Naive thymus-derived CD8-positive, alpha-beta T cell (primary cell): ENCODE measurements at places on chromosomes 6 and 20. TPM values are rescaled to one million over a fixed set of nuclear protein-coding genes. Genes with fewer than 3 reads are reported as not detected.

DNA sequence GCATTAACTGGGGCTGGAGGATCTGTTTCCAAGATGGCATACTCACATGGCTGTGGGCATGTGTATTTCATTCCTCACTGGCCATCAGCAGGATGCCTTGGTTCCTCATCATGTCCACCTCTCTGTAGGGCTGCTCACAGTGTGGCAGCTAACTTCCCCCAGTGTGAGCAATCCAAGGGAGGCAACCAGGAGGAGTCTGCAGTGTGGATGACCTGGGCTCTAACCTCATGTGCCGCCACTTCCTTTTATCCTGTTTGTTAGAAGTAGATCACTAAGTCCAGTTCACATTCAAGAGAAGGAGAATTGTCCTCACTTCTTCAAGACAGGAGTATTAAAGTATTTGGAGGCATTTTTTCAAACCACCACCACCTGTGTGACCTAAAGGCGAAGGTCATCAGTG, 54.4 kb downstream of the MTHFD1L start:
- H3K36me3 ChIP-seq = peaks cover 34% of the 10 kb centered on the region
- H3K4me3 ChIP-seq = no peak overlapping the region
- H3K4me1 ChIP-seq = no peaks in the 10 kb centered on the region
- no peak overlapping the region for H3K27ac ChIP-seq
- DNase-seq = no peak

DNA sequence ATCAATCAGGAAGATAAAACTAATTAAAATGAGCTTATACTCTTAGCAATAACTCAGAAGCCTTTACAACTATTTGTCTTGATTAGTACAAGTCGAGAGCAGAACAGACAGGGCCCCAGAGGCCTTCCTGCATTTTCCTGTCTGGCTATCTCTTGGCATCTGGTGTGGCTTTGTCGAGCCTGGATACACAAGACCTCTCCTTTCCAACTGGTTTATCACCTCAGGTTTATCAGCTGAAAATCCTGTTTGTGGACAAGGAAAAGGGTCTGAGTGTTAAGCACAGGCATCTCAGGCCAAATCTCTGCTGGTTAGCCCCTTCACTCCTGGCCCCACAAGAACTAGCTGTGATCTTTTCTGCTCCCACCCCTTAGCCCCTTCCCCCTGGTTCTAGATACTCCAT, 32.6 kb downstream of the BAK1 start:
- H3K4me3 ChIP-seq = no peak overlapping the region
- DNase-seq = no peak
- H3K27me3 ChIP-seq = no peaks in the 10 kb centered on the region
- H3K27ac ChIP-seq = peak overlapping the region; percentile 87
- H3K36me3 ChIP-seq = no peaks in the 10 kb centered on the region
- peaks cover 14% of the 10 kb centered on the region for H3K4me1 ChIP-seq

PROKR2 gene
- not detected for total RNA-seq

GRCh38 chr20:7399114-7399513, 541.1 kb downstream of the HAO1 start:
- H3K27me3 ChIP-seq = peaks cover 13% of the 10 kb centered on the region
- no peak overlapping the region for H3K27ac ChIP-seq
- H3K4me1 ChIP-seq = no peaks in the 10 kb centered on the region
- no peak for DNase-seq

HFE gene
- 1.3 TPM for total RNA-seq

CEP85L gene
- 70.9 TPM for total RNA-seq

DNA sequence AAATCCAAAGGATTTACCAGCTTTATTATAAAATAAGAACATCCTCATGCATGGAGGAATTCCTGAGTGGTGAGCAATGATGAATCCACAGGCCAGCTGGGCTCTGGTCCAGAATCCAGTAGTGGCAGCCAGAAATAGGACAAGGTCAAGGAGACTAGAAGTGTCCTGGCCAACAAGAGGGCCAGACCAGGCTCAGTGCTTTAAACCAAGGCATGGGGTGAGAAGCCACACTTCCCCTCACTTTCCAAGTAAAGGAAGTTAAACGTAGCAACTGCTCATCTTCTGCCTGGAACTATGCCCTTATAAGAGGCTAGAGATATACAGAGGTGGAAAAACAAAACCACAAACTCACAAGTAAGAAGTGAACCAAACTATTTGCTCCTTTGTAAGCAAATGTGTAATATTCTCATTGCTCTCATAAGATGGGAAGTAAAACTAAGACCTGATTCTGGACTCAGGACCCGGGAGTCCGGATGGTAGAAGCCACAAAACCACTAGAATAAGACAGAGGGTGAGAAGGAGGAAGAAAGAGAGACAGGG, 253.2 kb downstream of the UST start:
- peaks cover 28% of the 10 kb centered on the region for H3K36me3 ChIP-seq
- no peak for DNase-seq
- no peak overlapping the region for H3K27ac ChIP-seq
- H3K4me3 ChIP-seq = peak overlapping the region; percentile 8
- no peaks in the 10 kb centered on the region for H3K27me3 ChIP-seq

DNA sequence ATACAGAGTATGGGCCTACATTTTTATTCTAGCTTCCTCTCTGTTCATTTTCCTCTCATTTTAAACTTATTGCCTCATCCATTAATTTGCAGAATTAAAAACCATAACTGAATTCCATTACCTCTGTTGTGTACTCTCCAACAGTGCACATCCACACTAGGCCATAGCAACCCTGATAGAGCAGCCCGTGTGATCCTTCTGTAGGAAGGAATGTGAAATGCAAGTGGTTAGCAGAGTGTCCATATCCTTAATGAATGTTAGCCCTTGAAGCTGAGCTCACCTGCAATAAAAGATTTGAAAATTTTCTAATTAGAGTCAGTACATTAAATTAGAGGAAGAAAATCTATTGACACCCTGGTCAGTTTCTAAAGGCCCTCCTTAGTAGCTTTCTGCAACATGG, 6.5 kb upstream of the GRIK2 start:
- H3K36me3 ChIP-seq = no peaks in the 10 kb centered on the region
- no peak overlapping the region for H3K27ac ChIP-seq
- no peak overlapping the region for H3K4me3 ChIP-seq

GRCh38 chr6:20948556-20948955, 414.3 kb downstream of the CDKAL1 start:
- no peak overlapping the region for H3K27ac ChIP-seq
- DNase-seq = no peak
- H3K4me1 ChIP-seq = peaks cover 8% of the 10 kb centered on the region
- no peaks in the 10 kb centered on the region for H3K27me3 ChIP-seq

SNAP91 gene
- not detected for total RNA-seq

MEA1 gene
- 38.4 TPM for total RNA-seq

CAPN11 gene
- not detected for total RNA-seq

DNA sequence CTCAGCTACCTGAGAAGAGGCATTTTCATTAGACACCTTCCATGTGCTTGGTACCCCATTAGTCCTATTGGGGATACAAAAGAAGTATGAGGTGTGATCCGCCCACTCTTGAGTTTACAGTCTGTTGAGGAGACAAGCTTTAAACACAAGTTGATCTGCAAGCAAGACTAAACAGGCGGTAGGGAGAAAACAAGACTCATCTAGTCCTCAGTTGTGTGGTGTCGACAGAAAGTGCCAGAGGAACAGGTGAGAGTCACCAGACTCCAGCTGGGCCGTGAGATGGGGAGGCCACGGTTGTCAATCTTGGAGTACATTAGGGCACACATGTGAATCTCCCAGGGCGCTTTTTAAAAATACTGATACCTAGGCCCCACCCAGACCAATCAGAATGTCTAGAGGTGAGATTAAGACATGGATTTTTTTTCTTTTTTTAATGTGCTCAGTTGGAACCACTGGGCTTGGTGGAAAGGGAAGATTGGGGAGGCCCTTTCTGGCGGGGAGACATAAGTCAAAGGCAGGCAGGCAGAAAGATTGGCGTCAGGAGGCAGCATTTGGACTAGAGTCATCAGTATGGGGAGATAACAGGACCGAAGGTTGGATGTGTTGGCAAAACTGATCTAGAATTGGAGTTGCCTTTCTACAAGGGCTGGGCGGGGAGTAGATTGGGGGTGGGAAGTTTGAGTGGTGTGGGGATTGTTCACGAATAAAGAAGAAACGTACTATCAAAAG, 10.4 kb downstream of the E2F3 start:
- peak overlapping the region; percentile 77 for H3K27ac ChIP-seq
- H3K36me3 ChIP-seq = peaks cover 6% of the 10 kb centered on the region

- no peak for DNase-seq
- no peak overlapping the region for H3K4me3 ChIP-seq
- H3K27me3 ChIP-seq = no peaks in the 10 kb centered on the region
Measured at GRCh38 chr6:133047706-133048105, 193.5 kb upstream of the EYA4 start.

GRCh38 chr20:7346026-7346425, 578.5 kb downstream of the BMP2 start:
- H3K27me3 ChIP-seq = no peaks in the 10 kb centered on the region
- DNase-seq = no peak
- no peak overlapping the region for H3K27ac ChIP-seq
- no peaks in the 10 kb centered on the region for H3K36me3 ChIP-seq

PNPLA1 gene
- not detected for total RNA-seq

GRCh38 chr6:109527989-109528388, 45.0 kb upstream of the ZBTB24 start:
- H3K27ac ChIP-seq = no peak overlapping the region
- no peaks in the 10 kb centered on the region for H3K27me3 ChIP-seq
- no peak overlapping the region for H3K4me3 ChIP-seq
- H3K4me1 ChIP-seq = peaks cover 2% of the 10 kb centered on the region
- DNase-seq = no peak
